CD4-positive, alpha-beta T cell (primary cell): ENCODE measurements at places on chromosomes 2 and 18. TPM values are rescaled to one million over a fixed set of nuclear protein-coding genes. Genes with fewer than 3 reads are reported as not detected.
A peak's percentile ranks its signal among the peaks of the same experiment; 100 is the strongest.

COL3A1 gene
- total RNA-seq = not detected

ASAP2 gene
- total RNA-seq = not detected

SLC9A4 gene
- not detected for total RNA-seq

RBMS1 gene
- 90.3 TPM for total RNA-seq

GKN1 gene
- total RNA-seq = not detected

COQ10B gene
- total RNA-seq = 55.3 TPM

SCN7A gene
- total RNA-seq = not detected

HOXD8 gene
- total RNA-seq = not detected

CCDC141 gene
- 31.5 TPM for total RNA-seq

AMER3 gene
- not detected for total RNA-seq

AQP12A gene
- total RNA-seq = not detected

IL36RN gene
- not detected for total RNA-seq

INHBB gene
- not detected for total RNA-seq

RRM2 gene
- total RNA-seq = 1.6 TPM

MGAT5 gene
- total RNA-seq = 77.8 TPM

PRSS56 gene
- not detected for total RNA-seq

KLHL29 gene
- total RNA-seq = 2.5 TPM

PPP1R1C gene
- not detected for total RNA-seq

SOX11 gene
- not detected for total RNA-seq

LYG2 gene
- total RNA-seq = not detected

IL36G gene
- total RNA-seq = not detected

GRCh38 chr2:185215497-185215896 lies 523.1 kb upstream of the FSIP2 start:
- no peak for DNase-seq

DNA sequence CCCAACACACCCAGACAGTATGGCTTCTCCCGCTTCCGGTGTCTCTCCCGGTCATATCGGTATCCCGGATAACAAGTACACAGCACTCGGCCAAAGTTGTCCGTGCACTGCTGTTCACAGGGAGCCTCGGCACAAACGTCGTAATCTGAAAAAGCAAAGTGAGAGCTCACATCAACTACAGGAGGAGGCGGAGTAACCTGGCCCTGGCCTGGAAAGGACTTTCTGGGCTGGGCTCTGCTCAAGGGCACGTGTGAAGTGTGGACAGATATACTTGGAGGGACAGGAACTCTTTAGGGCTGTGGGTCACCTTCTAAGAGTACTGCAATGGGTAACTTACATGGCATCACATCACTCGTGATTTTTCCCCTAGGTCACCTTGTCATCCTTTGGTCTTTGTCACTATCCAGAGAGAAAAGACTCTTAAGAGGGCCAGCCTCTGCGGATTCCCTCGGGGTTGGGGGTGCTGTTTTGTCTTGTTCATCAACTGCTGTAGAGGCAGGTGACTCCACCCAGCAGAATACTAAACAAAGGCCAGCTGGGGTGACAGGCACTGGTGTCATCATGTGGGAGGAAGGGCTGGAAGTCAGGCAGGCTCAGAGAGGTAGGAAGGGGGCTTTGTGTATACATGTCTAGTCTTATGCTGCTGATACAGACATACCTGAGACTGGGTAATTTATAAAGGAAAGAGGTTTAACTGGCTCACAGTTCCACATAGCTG lies 110.6 kb upstream of the LMAN1 start:
- DNase-seq = no peak

DNA sequence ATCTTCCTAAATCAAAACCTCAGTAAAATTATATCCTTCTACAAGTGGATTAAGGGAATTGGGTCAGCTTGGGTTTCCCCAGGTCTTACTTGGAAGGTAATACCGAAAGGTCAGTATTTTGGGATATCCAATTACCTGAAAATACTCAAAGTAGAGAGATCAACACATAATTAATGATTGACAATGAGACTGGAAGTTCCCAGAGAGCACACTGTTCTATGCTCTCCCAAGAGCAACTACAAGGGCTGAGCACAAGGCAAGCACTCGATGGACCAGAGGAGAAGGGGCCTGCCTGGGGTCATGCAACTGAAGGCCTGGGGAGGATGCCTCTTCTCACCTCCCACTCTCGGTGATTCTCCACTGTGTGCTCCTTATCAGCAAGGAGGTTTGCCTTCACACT lies 159.2 kb upstream of the ACAA2 start:
- DNase-seq = no peak

- no peak for DNase-seq
Measured at GRCh38 chr2:221270806-221271205, 301.3 kb downstream of the EPHA4 start.

GRCh38 chr18:58603375-58604067 lies 25.4 kb downstream of the ALPK2 start:
- DNase-seq = no peak

GRCh38 chr2:98924910-98925309 lies 11.1 kb downstream of the CRACDL start:
- no peak for DNase-seq

GRCh38 chr2:105175231-105175630 lies 66.3 kb upstream of the GPR45 start:
- no peak for DNase-seq

DNA sequence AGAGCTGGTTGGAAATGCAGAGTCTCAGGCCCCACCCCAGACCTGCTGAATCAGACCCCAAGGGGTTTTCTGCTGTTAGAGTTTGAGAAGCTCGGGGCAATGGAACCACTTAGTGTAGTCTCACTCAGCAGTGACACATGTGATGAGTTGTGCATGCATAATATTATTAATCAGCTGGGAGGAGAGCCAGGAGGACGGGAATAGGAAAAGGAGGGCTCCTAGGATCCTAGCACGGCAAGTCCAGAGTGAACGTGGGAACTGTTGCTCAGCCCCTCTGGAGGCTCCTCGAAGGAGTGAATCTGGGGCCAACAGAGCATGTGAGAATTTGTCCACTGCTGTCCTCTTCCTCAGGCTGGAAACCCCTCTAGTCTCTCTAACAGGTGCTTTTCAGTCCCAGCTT lies 87.1 kb downstream of the HS1BP3 start:
- no peak for DNase-seq

GRCh38 chr2:105177536-105178254 lies 63.8 kb upstream of the GPR45 start:
- DNase-seq = no peak

DNA sequence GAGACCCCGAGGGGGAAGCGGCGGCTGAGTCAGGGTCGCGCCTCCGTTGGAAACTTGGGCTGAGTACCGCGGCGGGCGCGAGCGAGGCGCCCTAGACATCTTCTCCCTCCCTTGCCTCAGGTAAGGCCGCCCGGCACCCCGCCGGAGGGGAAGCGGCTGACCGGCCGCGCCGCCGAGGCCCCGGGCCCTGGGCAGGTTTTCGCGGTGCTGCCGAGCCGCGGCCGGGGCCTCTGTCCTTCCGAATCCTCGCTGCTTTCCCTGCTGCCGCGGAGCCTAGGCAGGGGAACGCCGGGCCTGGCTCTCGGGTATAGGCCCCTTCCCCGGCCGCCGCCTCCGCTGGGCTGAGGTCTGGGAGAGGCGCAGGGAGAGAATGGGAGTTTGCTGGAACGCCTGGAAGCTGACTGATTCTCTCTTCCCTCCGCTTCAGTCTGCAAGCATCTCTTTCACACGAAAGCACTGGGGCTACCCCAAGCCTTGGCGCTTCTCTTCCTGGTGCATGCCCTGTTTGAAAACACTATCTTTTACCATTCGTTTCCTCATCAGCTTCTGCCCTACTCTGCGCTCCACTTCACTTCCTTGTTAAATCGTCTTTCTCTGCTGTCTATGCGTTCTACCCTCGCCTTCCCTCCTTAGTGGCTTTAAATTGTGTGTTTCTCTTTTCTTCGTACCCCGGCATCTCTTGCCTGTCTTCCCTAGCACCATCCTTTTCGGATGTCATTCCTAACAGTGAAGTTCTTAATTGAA lies 652 bp downstream of the PPM1B start:
- DNase-seq = peak; percentile 34

- no peak for DNase-seq
Measured at GRCh38 chr2:99414566-99414965, 75.3 kb downstream of the REV1 start.

- no peak for DNase-seq
Measured at GRCh38 chr18:49591271-49591670, 29.4 kb downstream of the LIPG start.

DNA sequence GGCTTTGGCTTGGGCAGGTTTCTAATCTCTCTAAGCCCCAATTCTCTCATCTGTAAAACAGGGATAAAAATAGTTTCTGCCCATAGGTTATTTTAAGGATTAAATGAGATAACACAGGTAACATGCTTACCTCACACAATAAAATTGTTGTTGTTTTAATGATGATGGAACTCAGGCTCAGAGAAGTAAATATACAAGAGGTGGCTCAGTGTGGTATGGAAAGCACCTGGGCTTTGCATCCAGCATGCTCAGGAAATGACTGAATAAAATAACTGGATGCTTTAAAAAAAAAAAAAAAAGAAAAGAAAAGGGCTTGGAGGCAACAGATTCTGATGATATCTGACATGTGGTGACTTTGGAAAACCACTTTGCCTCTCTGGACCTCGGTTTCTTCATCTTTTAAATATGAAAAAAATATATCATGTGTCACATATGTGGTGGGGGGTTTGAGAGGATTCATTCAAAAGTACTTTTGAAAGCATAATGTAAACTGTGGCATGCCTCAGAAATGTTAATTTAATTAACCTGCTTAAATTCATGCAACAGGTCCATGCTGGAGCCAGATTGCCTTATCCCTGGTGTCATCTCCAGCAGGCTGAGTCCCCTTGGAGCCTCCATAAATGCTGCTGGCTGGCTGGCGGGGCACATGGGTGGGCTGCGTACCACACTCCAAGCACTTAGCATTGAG lies 112.8 kb upstream of the CDC42EP3 start:
- no peak for DNase-seq

GRCh38 chr2:138893746-138894145 lies 113.6 kb upstream of the NXPH2 start:
- DNase-seq = no peak

DNA sequence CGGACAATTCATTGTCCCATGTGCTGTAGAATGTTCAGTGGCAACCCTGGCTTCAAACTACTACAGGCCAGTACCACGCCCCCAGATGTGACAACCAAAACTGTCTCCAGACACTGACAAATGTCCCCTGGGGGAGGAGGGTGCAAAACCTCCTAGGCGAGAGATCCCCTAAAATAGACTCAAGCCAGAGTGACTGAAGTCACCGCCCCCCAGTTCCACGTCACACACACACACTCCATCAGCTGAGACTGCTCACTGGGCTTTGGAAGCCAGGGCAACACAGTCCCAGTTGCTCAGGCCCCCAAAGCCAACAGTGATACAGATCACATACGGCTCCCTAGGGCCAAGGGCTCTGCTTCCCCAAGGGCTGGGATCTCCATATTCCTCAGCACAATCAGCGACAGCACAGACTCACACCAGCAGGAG lies 19.1 kb downstream of the HDAC4 start:
- no peak for DNase-seq

DNA sequence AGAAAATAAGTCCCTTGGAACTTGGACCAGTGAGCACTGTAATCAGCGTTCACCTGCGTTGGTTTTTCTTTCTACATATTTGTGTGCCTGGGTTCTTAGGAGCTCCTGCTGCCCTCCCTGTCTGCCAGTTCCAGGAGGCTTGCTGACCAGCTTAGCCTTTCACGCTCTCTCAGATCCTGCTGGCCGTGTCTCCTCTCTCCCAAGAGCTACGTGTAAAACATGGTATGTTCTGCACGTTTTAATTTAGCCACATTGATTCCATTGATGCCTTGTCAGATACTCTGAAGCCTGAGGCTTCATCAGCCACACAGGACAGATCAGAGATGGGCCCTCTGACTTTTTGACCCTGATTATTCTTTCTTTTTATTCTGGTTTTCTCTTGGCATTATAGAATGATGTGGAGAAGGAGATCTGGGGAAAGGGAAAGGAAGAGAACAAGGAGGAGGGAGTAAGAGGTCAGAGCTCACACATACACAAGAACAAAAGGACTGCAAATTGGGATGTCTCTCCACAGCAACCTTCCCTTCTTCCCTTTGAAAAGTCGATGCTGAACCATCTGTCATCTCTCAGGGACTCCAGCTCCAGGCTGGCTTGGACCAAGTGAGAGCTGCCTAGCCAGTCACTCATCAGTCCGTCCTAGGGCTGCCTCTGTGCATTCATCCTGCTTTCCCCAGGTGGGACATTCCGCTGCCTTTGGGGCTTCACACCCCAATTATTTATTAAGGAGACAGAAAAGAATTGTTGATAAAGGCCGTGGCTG lies 152.8 kb downstream of the PIK3C3 start:
- DNase-seq = no peak

GRCh38 chr2:120442541-120442922 lies 96.6 kb downstream of the INHBB start:
- DNase-seq = no peak

GRCh38 chr2:98012561-98012991 lies 16.8 kb upstream of the TMEM131 start:
- no peak for DNase-seq

DNA sequence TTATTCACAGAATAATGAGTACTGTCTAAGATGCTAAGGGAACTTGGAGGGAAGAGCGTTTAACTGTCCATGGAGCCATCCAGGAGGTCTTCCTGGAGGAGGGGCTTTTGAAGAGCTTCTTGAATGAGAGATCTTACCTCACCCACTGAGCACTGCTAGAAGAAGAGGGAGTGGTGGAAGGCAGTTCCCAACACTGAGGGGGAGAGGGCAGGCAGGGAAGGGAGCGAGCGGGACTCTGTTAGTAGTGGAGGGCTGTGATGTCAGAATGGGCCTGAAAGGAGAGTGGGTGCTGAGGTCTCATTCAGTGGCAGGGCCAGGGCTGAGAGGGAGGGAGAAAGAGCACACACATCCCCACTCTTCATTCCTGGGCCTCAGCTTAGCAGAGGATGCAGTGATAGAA lies 65.0 kb downstream of the NCK2 start:
- no peak for DNase-seq

GRCh38 chr2:158484892-158485556 lies 28.3 kb downstream of the PKP4 start:
- DNase-seq = no peak

DNA sequence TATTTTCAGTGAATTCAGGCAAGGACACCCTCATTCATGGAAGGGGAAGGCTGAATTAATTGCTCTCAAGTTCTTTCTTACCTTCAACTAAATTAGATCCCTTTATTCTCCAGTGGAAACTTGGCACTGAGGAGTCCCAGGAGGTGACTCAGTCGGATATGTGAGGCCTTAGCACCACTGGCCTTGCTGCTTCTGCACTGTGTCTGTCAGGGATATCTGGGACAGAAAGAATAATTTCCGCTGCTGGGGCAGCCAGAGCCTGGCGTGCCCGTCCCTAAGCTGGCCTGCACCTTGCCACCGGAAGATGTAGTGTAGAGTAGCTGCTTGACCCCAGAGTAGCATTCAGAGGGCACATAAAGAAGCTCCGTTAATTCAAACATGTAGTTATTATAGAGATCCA lies 53.4 kb downstream of the LIMS1 start:
- no peak for DNase-seq
